ENCODE measurements at places on chromosomes 16 and 17. TPM values are rescaled to one million over a fixed set of nuclear protein-coding genes. Genes with fewer than 3 reads are reported as not detected.
A peak's percentile ranks its signal among the peaks of the same experiment; 100 is the strongest.

DNA sequence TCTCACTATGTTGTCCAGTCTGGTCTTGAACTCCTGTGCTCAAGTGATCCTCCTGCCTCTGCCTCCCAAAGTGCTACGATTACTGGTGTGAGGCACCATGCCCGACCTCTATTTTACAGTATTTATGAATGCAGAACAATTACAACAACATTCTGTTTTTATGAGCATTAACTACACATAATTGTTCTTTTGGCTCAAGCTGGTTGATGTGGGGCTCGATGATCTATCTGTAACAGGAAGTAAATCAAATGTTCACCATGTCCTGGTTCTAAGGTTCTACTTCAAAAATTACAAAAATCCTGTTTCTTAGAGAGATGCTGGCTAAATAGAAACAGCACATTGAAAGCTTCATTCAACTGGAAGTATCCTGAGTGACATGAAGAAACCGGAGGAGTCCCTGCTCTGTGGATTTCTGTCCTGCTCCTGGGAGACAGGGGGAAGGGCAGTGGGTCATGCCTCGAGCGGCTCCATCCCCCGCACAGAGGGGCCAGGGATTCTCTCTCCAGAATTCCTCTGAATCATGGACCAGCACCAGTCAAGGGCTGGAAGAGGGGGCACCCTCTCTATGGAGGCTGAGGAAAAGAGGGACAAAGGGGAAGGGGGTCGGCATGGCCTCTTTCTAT is 31.5 kb downstream of the FA2H start:
- H3K27me3 ChIP-seq: peaks cover 3% of the 10 kb centered on the region
- H3K4me3 ChIP-seq: no peak overlapping the region

DNA sequence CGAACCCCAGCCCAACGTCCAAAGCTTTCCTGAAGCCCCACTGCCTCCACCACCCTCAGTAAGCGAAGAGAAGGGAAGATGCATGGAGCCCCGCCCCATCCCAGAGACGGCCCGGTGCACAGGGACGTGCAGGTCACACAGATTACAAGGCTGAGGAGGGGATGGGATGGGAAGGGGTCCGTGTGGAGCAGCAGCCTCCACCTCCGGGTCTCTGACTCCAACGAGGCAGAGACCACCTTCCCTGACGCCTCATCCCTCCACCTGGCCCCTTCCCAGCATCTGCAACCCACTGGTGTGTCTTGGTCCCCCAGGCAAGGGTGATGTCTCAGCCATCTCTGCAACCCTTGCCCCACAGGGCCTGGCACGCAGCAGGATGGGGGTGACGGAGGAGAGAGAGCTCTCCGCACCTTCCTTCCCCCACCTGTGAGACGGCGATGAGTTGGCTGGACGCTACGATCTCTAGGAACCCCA is 58.5 kb downstream of the TBC1D16 start:
- H3K4me3 ChIP-seq: no peak overlapping the region
- H3K4me1 ChIP-seq: no peaks in the 10 kb centered on the region
- H3K27me3 ChIP-seq: no peaks in the 10 kb centered on the region
- no peaks in the 10 kb centered on the region for H3K36me3 ChIP-seq
- DNase-seq: no peak
- no peak overlapping the region for H3K27ac ChIP-seq

GRCh38 chr17:28333083-28333746 is 2.1 kb downstream of the IFT20 start:
- H3K4me1 ChIP-seq: peaks cover 38% of the 10 kb centered on the region
- peaks cover 5% of the 10 kb centered on the region for H3K36me3 ChIP-seq
- DNase-seq: no peak
- no peak overlapping the region for H3K27ac ChIP-seq

DNA sequence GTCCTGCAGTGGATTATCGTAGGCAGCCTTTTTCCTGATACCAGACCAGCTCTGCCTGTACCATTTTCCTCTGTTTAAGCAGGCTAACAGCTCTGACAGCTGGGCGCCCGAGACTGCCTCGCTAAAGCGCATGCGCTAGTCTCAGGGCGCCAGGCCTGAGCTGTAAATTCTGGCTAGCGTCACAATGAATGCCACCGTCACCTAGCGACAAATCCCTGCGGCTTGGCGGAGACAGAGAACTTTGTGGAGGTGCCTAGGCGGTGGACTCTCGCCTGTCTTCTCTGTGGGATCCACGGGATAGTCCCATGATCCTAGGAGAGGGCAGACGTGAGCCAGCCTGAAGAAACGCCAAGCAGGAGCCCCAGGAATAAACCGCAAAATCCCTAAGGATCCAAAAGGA is 573.9 kb downstream of the KCNJ18 start:
- no peaks in the 10 kb centered on the region for H3K27me3 ChIP-seq
- H3K4me1 ChIP-seq: no peaks in the 10 kb centered on the region
- no peak overlapping the region for H3K27ac ChIP-seq
- no peak for DNase-seq
- H3K36me3 ChIP-seq: no peaks in the 10 kb centered on the region

- H3K27me3 ChIP-seq: peaks cover 5% of the 10 kb centered on the region
- H3K4me3 ChIP-seq: no peak overlapping the region
- H3K36me3 ChIP-seq: no peaks in the 10 kb centered on the region
- peak; percentile 52 for DNase-seq
- H3K27ac ChIP-seq: peak overlapping the region; percentile 33
Measured at GRCh38 chr16:57795431-57795878, 6.8 kb downstream of the KIFC3 start.

DNA sequence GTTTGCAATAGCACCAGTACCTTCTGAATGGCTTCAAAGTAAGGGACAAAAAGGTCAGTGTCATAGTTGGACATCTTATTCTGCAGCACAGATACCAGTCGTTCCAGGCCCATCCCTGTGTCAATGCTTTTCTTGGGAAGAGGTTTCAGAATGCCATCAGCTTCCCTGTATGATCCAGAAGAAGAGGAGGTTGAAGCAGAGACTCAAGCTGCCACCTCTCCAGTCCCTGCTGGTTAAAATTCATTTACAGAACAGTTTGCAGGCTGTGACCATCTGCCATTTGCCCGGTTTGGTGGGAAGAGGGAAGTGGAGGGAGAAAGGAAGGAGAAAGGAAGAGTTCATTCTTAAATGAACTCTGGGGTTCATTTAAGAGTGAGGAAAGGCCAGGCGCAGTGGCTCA is 18.4 kb upstream of the EXOSC6 start:
- peaks cover 59% of the 10 kb centered on the region for H3K36me3 ChIP-seq
- no peak overlapping the region for H3K27ac ChIP-seq
- H3K4me3 ChIP-seq: no peak overlapping the region

DNA sequence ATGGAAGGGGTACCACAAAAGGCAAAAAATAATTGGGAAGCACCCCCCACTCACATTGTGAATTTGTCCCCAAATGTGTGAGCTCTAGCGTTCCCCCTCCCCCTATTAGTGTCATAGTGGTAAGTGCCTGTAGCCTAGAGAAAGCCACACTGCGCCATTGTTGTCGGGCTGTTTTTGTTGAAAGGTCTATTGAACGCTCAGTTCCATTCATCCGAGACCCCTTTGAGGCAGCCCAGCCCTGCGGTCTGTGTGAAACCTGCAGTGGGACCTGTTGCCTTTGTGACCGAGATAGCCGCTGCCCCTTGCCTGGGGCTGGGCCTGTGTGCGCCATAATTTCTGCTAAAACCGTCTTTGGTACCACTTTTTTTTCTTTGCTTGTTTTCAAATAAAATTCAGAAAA is 3.0 kb downstream of the JPT2 start:
- no peak overlapping the region for H3K27ac ChIP-seq
- peaks cover 29% of the 10 kb centered on the region for H3K4me1 ChIP-seq
- no peak overlapping the region for H3K4me3 ChIP-seq
- H3K27me3 ChIP-seq: no peaks in the 10 kb centered on the region
- peaks cover 18% of the 10 kb centered on the region for H3K36me3 ChIP-seq
- DNase-seq: no peak

DNA sequence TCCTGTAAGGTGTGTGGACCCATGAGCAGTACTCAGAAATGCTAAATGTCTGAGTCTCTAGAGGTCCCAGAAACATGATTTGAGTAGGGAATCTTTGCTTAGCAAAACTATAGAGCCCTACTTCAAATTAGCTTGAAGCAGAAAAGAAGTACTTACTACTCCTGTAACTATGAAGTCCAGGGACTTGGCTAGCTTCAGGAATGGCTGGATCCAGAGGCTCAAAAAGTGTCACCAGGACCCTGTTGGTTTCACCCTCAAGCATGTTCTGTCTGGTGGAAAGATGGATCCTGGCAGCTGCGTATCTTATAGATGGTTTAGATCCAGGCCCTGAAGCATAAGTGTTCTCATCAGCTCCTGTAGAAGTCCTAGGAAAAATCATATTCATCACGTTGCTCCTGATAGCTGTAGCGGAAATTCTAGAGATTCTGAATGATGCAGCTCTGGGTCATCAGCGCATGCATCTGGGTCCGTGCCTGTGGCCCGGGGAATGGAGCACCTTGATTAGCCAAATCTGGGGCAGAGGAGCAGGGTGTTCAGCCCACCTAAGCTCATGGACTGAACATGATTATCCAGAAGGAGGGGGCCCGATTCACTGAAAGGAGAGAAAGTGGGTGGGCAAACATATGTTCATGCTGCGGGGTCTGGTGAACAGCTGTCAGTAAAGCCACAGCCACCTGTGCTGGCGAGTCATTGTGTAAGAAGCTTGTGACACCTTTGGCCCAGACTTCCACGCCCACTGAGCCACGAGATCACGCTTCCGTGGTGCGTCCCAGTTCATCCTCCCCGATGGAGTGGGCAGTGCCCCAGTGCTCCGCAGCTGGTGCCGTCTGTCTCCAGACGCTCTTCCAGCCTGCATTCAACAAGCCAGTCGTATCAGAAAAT is 260.6 kb downstream of the CPPED1 start:
- peak; percentile 37 for DNase-seq
- no peaks in the 10 kb centered on the region for H3K27me3 ChIP-seq
- peaks cover 8% of the 10 kb centered on the region for H3K36me3 ChIP-seq
- H3K27ac ChIP-seq: peak overlapping the region; percentile 35

DNA sequence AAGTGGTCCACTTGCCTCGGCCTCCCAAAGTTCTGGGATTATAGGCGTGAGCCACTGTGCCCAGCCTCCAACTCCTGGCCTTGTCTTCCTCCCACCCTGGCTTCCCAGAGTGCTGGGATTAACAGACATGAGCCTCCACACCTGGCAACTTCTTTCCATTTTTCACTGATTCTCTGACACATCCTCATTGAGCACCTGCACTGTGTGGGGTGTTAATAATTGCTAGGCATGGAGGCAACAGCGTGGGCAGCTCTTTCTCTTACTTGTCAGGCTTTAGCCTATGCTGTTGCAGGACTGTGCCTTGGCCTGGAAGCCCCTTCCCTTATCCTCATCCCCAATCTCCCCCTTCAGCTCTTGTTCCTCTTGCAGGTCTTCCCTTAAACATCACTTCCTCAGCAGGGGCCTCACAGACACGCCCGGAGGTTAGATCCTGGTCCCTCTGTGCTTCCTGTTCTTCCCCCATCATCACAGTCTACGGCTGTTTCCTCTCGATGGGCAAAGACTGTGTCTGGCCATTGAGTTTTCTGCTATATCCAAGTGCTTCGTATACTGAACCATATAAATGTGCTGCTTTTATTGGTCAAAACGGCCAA is 7.9 kb downstream of the QPRT start:
- no peak overlapping the region for H3K27ac ChIP-seq
- H3K4me1 ChIP-seq: peaks cover 15% of the 10 kb centered on the region

DNA sequence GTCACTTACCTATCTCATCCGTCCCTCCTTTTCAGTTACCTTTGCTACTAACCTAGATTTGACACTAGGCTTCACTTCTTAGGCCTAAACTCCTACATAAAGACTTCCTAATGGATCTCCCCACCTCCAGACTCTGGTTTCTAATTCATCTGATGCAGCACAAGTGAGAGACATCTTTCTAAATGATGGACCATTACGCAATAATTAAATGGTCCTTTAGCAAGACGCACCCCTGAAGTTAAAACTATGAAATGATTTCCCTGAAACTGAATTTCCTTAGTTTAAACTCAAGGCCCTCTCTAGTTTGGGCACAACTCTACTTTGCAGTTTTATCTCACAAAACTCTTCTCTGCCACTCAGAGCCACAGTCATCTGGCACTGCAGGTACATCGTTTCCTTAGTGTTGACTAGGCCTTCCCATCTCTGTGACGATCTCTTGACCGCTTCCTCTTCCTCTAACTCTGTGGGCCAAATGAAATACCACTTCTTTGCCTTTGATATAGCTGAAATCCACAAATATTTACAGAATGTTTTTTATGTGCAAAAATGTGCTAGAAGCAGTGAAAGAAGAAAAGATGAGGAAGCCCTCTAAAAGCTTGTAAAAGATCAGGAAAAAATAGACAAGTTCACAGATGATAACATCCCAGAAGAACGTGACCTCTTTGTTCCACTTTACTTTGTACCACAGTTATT is 3.3 kb downstream of the SYNRG start:
- peak; percentile 66 for DNase-seq
- H3K4me3 ChIP-seq: peak overlapping the region; percentile 68
- H3K27ac ChIP-seq: peak overlapping the region; percentile 93
- H3K27me3 ChIP-seq: no peaks in the 10 kb centered on the region
- peaks cover 55% of the 10 kb centered on the region for H3K4me1 ChIP-seq

CDC6 gene
- 95.6 TPM for total RNA-seq

FOXF1 gene
- not detected for total RNA-seq

CORO6 gene
- 21.3 TPM for total RNA-seq
